HFFc6 (cell line): ENCODE measurements at places on chromosomes 2 and 18.
A peak's percentile ranks its signal among the peaks of the same experiment; 100 is the strongest.

- H3K4me1 ChIP-seq, result peaks cover 17% of the 10 kb centered on the region
- no peak overlapping the region for H3K27ac ChIP-seq
- DNase-seq, result no peak
- no peaks in the 10 kb centered on the region for H3K36me3 ChIP-seq
- H3K4me3 ChIP-seq, result no peak overlapping the region
Measured at GRCh38 chr2:191907091-191907490, 60.2 kb upstream of the CAVIN2 start.

- no peak overlapping the region for H3K27ac ChIP-seq
- H3K27me3 ChIP-seq, result peaks cover 2% of the 10 kb centered on the region; the same call in 1 of the 2 replicates
- H3K4me1 ChIP-seq, result peaks cover 33% of the 10 kb centered on the region
- no peak for DNase-seq
- peaks cover 11% of the 10 kb centered on the region; the same call in 1 of the 2 replicates for H3K36me3 ChIP-seq
- no peak overlapping the region for H3K4me3 ChIP-seq
Measured at GRCh38 chr2:72613931-72614330, 211.9 kb downstream of the EXOC6B start.

DNA sequence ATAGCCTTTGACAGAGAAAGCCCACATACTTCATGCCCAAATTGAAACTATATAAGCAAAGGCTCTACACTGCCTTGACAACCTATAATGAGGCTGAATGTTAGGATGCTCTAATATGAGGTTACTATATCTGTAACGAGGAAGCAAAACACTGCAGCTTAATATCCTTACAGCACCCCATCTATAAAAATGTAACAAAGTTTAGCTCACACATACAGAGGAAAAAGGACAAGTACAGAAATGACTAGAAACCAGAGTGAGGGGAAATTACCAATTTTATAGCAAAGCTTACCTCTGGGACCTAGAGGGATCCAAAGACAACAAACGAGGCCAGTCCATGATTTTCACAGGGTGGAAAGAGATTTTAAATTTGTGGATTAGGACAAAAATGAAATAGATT, 138.5 kb downstream of the COL4A4 start:
- H3K27ac ChIP-seq, result no peak overlapping the region
- no peaks in the 10 kb centered on the region; the same call in 1 of the 2 replicates for H3K27me3 ChIP-seq
- H3K36me3 ChIP-seq, result no peaks in the 10 kb centered on the region
- H3K4me3 ChIP-seq, result no peak overlapping the region

DNA sequence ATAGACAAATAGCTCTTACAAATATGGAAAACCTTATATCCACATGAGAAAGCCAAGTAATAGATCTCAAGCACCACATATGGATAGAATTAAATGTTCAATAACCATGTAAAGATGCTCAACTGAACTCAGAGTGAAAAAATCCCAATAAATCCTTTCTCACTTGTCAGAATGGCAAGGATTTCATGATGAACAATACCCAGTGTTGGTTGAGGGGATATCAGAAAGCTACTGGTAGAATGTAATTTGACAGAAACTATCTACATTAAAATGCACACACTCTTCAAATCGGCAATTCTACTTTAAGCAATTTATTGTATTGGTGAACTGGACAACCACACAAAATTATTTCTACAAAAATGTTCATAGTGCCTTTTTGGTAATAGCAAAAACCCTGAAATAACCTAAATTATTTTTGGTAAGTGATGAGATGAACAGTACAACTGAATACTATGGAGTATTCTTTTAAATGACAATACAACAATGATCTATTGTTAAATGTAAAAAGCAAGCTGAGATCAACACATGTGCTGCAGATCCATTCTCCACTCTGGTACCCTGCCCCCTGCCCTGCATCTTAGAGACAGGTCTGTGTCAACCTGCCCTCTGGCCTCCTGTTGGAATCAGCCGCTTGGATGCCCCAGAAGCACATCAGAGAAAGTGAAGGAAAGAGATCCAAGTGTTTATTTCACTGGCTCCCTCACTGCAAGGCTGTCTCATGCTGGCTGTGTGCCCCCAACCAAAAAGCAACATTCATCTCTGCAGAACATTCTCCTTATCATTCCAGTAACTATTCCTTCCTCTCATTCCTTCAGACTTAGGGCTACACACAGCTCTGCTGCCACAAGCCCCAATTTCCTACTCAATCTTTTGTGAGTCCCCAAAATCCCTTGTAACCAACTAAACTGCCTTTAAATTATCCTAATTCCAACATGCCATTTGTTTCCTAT, 442.5 kb downstream of the LRATD1 start:
- no peaks in the 10 kb centered on the region for H3K36me3 ChIP-seq
- no peaks in the 10 kb centered on the region for H3K4me1 ChIP-seq
- H3K27me3 ChIP-seq, result no peaks in the 10 kb centered on the region
- no peak overlapping the region for H3K27ac ChIP-seq
- H3K4me3 ChIP-seq, result no peak overlapping the region

DNA sequence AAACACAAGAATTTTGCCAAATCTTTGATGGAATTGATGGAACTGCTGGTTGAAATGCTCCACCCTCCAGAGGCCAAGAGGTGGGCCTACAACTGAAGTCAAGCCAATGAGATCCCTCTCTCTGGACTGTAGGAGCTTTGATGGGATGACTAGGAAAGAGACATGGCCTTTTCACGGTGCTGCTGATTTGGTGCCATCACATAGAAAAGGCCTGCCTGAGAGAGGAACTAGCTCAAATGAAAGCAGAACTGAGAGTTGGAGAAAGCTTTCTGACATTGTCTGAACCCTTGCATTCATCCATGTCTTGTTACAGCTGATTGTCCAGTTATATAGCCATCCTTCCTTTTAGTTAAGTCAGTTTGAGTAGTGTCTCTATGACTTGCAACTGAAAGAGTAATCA, 283.8 kb upstream of the LYPD1 start:
- H3K4me1 ChIP-seq, result peaks cover 16% of the 10 kb centered on the region; the same call in 1 of the 2 replicates
- no peaks in the 10 kb centered on the region for H3K36me3 ChIP-seq
- peaks cover 2% of the 10 kb centered on the region for H3K27me3 ChIP-seq
- H3K4me3 ChIP-seq, result no peak overlapping the region
- H3K27ac ChIP-seq, result no peak overlapping the region

DNA sequence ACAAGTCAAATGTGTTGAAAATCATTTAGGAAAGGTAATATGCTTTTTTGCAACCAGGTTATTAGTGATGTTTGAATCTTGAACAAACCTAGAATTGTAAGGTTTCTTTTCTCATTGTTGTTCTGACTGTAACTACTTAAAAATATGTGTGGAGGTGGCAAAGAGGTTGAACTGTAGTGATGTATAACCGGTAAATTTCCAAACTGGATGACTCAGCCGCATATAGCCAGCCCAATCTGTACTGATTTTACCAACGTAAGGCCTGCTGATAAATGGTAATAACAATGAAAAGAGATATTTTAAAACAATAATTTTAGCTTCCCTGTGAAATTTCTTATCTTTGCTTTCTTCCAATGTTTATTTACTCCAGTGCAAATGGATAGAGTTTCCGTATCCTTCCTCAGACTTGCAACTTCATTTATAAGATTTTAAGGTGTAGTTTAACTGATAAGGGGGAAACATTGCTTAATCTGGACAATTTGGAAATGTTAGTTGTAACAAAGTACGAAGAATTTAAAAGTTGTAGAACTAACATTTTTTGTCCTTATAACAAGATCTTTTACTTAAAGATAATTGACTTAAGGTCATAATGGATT, 1170.4 kb upstream of the ZEB2 start:
- H3K4me3 ChIP-seq, result no peak overlapping the region
- no peaks in the 10 kb centered on the region for H3K36me3 ChIP-seq
- DNase-seq, result no peak
- peaks cover 7% of the 10 kb centered on the region; the same call in 1 of the 2 replicates for H3K4me1 ChIP-seq
- no peaks in the 10 kb centered on the region for H3K27me3 ChIP-seq
- H3K27ac ChIP-seq, result no peak overlapping the region

DNA sequence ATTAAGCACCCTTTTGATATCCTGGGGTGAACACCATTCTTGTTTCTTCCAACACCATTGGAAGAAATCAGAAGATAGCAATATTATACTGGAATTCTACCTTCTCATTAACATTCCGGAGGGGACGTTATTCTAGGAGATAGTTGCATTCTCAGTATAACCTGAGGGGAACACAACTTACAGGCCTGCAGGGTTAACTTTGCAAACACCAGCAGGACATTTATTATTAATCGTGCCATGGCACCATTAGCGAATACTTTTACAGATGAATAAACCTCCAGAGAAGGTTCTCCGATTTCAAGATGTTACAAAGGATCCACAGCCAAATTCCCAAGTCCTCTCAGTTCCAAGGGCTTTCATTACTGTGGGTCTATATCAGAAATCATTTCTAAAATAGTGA, 109.0 kb downstream of the DHRS9 start:
- no peaks in the 10 kb centered on the region for H3K4me1 ChIP-seq
- H3K4me3 ChIP-seq, result no peak overlapping the region
- H3K27me3 ChIP-seq, result no peaks in the 10 kb centered on the region

DNA sequence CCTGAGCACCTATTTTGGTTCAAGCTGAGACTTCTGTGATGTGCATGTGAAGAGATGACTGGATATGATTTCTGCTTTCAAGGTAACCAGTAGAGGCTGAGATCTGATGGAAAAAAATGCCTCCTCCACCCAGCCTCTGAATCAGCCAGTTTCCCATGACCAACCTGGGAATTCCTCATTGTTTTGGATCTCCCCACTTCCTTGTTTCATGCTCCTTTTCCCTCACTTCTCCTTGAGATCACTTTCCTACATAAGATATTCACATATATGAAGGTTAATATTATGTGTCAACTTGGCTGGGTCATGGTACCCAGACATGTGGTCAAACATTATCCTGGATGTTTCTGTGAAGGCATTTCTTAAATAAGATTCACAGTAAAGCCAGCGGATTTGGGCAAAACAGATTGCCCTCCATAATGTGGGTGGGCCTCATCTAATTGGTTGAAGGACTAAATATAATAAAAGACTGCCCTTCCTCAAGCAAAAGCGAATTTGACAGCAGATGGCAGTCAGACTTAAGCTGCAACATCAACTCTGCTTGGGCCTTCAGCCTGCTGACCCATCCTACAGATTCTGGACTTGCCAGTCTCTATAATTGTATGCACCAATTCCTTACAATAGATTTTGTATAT, 379.4 kb downstream of the TNS1 start:
- H3K4me1 ChIP-seq, result peaks cover 20% of the 10 kb centered on the region
- no peak overlapping the region for H3K27ac ChIP-seq
- H3K4me3 ChIP-seq, result no peak overlapping the region
- no peaks in the 10 kb centered on the region for H3K36me3 ChIP-seq
- peaks cover 14% of the 10 kb centered on the region for H3K27me3 ChIP-seq

DNA sequence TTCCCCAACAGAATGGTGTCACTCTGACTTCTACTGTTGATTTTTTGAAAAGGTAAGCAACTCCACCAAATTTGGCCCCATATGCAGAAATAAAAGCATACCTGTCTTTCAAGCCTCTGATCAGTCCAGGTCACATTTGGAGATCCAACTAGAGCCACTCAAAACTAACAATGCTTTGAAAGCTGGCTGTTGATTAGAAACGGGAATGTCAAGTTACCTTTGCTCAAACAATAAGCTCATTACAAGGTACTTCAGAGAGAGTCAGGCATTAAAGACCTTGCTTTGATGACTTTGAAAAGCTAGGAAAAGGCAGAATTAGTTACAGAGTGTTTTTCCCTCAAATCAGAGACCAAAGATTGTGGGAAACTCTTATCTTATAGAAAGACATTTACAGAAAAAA, 4.8 kb upstream of the IHH start:
- no peaks in the 10 kb centered on the region for H3K36me3 ChIP-seq
- no peak overlapping the region for H3K4me3 ChIP-seq
- peaks cover 21% of the 10 kb centered on the region for H3K27me3 ChIP-seq

- no peaks in the 10 kb centered on the region for H3K27me3 ChIP-seq
- no peak for DNase-seq
- peak overlapping the region; percentile 98 for H3K27ac ChIP-seq
- peaks cover 91% of the 10 kb centered on the region for H3K4me1 ChIP-seq
Measured at GRCh38 chr18:58863539-58864145, 1.0 kb upstream of the ZNF532 start.

- DNase-seq, result no peak
- peaks cover 20% of the 10 kb centered on the region for H3K4me1 ChIP-seq
- no peaks in the 10 kb centered on the region for H3K36me3 ChIP-seq
- H3K27me3 ChIP-seq, result peaks cover 5% of the 10 kb centered on the region
- H3K4me3 ChIP-seq, result no peak overlapping the region
Measured at GRCh38 chr2:44098050-44098449, 70.6 kb upstream of the PPM1B start.

DNA sequence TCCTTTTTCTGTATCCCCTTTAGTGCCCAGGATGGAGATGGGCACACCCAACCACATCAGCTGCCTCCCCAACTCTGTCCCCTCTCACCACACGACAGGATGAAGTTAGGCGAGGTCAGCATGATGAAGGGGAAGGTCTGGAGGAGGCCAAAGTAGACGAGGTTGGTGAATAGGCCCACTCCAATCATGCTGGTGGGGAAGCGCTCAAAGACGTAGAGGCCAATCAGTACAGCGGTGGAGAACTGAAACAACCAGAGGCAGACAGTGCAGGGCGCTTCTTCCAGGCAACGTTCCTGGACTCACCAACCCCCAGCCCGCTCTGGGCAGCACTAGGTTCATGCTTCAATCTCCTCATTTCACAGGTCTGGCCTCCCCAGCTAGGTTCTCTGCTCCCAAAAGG, 2.9 kb downstream of the TEX261 start:
- H3K4me3 ChIP-seq, result no peak overlapping the region

DNA sequence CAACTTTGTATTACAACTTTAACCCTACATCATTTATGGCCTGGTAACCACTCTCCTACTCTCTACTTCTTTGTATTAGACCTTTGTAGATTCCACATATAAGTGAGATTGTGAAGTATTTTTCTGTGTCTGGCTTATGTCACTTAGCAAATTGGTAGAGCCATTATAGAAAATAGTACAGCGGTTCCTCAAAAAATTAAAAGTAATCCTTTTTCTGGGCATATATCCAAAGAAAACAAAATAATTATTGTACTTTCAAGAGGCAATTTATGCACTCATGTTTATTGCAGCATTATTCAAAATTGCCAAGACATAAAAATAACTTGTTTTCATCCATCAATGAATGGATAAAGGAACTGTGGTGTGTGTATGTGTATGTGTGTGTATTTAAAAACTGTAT, 537.5 kb upstream of the FSIP2 start:
- no peaks in the 10 kb centered on the region for H3K27me3 ChIP-seq
- no peak overlapping the region for H3K4me3 ChIP-seq
- H3K27ac ChIP-seq, result no peak overlapping the region
- H3K36me3 ChIP-seq, result no peaks in the 10 kb centered on the region

DNA sequence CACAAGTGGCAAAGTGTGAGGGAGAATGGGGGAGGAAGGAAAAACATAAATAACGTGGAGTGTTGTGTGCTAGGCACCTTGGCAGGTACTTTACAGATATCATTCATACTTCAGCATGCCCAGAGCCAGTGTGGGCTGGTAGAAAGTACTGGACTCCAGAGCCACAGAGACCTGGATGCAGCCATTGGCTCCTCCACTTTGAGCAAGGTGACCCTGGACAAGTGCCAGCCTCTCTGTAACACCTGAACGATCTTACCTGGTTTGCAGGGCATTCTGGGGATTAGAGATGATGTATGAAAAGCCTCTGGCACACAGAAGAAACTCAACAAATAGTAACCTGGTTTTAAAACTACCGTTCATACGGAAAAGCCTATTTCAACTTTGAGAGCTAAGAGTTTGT, 6.3 kb downstream of the LOXHD1 start:
- no peaks in the 10 kb centered on the region for H3K36me3 ChIP-seq
- peaks cover 49% of the 10 kb centered on the region for H3K27me3 ChIP-seq

GRCh38 chr2:111950236-111950635, 51.8 kb downstream of the MERTK start:
- peaks cover 9% of the 10 kb centered on the region for H3K4me1 ChIP-seq
- no peak overlapping the region for H3K27ac ChIP-seq
- no peak for DNase-seq
- H3K27me3 ChIP-seq, result peaks cover 44% of the 10 kb centered on the region
- H3K36me3 ChIP-seq, result no peaks in the 10 kb centered on the region
